ENCODE measurements at places on chromosomes 11 and 22. TPM values are rescaled to one million over a fixed set of nuclear protein-coding genes. Genes with fewer than 3 reads are reported as not detected.
A peak's percentile ranks its signal among the peaks of the same experiment; 100 is the strongest.

- H3K27me3 ChIP-seq: no peaks in the 10 kb centered on the region
- H3K4me1 ChIP-seq: peaks cover 90% of the 10 kb centered on the region
- peak overlapping the region; percentile 79 for H3K27ac ChIP-seq
- no peaks in the 10 kb centered on the region for H3K36me3 ChIP-seq
- H3K4me3 ChIP-seq: no peak overlapping the region
- peak; percentile 14 for DNase-seq
These were observed 14.3 kb downstream of the PACSIN2 start for GRCh38 chr22:43000441-43001175.

- H3K27me3 ChIP-seq: no peaks in the 10 kb centered on the region
- H3K4me3 ChIP-seq: no peak overlapping the region
- no peaks in the 10 kb centered on the region for H3K4me1 ChIP-seq
These were observed 19.0 kb downstream of the RNF214 start for GRCh38 chr11:117251506-117251905.

GRCh38 chr22:24049211-24049610 lies 38.1 kb downstream of the CABIN1 start:
- peaks cover 44% of the 10 kb centered on the region for H3K36me3 ChIP-seq
- H3K27me3 ChIP-seq: no peaks in the 10 kb centered on the region
- DNase-seq: no peak
- H3K4me3 ChIP-seq: no peak overlapping the region

GRCh38 chr22:39845529-39845928 lies 48.0 kb downstream of the ENTHD1 start:
- no peak overlapping the region for H3K27ac ChIP-seq
- no peaks in the 10 kb centered on the region for H3K36me3 ChIP-seq
- H3K27me3 ChIP-seq: no peaks in the 10 kb centered on the region
- H3K4me3 ChIP-seq: no peak overlapping the region

DNA sequence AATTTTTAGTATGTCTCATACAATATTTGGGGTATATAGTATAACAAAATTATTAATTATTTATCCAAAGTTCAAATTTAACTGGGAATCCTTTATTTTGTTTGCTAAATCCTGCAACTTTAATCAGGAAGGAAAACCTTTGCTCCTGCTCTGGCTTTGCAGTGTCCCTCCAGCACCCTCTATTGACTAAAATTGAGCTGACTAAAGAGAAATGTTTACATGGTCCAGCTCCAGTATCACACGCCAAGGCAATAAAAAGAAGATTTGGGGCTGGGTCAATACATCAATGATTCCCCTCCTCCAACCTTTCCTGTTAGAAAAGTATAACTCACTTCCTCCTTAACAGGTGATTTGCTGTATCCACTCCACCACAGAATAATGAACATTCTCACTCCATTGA lies 153.0 kb upstream of the LRRC4C start:
- H3K27me3 ChIP-seq: no peaks in the 10 kb centered on the region
- H3K27ac ChIP-seq: no peak overlapping the region
- H3K4me1 ChIP-seq: no peaks in the 10 kb centered on the region
- no peak for DNase-seq
- no peaks in the 10 kb centered on the region for H3K36me3 ChIP-seq

DNA sequence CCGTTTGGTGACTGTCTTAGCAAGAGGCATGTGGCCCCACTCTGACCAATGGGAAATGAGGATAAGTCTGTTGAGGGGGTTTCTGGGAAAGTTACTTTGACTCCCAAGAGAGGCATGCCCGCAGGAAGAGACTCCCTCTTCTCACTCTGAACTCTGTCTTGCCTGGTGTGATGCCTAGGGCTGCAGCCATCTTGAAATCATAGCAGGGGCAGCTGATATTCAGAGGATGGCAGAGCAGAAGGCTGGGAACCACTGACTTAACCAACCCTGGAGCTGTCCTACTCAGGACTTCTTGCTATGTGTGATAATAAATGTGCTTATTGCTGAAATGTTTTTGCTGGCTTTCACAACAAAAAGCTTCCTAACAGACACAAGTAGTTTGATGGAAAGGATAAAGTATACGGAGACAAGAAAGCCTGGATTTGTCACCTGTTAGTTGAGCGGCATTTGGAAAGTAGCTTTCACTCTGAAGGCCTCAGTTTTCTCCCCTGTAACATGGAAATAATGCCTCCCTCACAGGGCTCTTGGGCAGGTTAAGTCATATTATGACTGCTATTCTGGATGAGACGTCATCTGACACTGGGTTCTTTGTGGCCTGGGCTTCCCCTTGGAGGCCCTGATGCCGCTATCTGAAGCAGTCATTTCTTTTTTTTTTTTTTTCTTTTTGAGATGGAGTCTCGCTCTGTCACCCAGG lies 128.5 kb downstream of the CEP164 start:
- DNase-seq: no peak
- H3K27me3 ChIP-seq: no peaks in the 10 kb centered on the region
- no peaks in the 10 kb centered on the region for H3K4me1 ChIP-seq
- no peaks in the 10 kb centered on the region for H3K36me3 ChIP-seq

- H3K4me1 ChIP-seq: no peaks in the 10 kb centered on the region
- H3K4me3 ChIP-seq: no peak overlapping the region
- H3K36me3 ChIP-seq: no peaks in the 10 kb centered on the region
These were observed 124.2 kb upstream of the B3GAT1 start for GRCh38 chr11:134536219-134536618.

DNA sequence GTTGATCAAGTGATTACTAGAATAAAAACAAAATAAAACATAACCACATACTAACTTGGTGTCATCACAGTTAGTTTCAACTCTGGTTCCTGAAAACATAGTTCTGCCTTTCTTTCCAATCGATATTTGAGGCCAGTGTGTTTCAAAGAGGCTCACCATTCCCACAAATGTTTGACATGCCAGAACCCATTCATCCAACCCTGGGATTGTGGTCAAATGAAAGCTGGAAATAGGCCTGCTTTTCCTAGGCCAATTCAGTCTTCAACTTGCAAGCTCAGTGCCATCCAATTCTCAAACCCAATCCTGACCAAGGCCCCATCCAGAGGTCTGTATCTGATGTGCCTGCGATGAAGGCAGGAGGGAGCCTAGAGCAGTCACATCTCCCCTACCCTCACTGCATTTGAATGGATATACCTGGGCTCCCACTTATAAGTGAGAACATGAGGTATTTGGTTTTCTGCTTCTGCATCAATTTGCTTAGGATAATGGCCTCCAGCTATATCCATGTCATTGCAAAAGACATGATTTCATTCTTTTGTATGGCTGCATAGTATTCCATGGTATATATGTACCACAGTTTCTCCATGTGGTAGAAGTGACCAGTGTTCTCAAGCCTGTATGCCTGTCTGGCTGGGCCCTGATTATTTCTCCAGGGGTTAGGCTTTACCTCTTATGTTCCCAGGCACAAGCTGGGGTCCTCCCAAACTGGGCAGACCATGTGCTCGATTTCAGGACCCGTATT lies 143.2 kb downstream of the SWAP70 start:
- H3K4me1 ChIP-seq: peaks cover 11% of the 10 kb centered on the region
- no peak overlapping the region for H3K27ac ChIP-seq
- no peak overlapping the region for H3K4me3 ChIP-seq
- H3K36me3 ChIP-seq: no peaks in the 10 kb centered on the region
- DNase-seq: no peak

DNA sequence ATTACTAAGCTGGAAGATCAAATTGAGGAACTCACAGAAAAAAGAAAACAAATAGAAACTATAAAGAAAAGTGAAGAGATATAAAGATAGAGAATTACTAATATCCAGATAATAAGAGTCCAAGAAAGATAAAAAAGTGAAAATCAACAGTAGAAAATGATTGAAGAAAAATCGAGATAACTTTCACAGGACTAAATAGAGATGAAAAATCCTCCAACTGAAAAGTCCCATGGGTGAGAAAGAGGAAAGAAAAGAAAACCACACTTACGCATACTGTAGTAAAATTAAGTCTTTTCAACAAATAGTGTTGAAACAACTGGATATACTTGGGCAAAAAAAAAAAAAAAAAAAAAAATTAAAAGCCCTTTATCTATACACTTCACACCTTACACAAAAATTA lies 60.0 kb downstream of the ENTHD1 start:
- peaks cover 50% of the 10 kb centered on the region for H3K27me3 ChIP-seq
- no peak overlapping the region for H3K27ac ChIP-seq
- H3K36me3 ChIP-seq: no peaks in the 10 kb centered on the region

DNA sequence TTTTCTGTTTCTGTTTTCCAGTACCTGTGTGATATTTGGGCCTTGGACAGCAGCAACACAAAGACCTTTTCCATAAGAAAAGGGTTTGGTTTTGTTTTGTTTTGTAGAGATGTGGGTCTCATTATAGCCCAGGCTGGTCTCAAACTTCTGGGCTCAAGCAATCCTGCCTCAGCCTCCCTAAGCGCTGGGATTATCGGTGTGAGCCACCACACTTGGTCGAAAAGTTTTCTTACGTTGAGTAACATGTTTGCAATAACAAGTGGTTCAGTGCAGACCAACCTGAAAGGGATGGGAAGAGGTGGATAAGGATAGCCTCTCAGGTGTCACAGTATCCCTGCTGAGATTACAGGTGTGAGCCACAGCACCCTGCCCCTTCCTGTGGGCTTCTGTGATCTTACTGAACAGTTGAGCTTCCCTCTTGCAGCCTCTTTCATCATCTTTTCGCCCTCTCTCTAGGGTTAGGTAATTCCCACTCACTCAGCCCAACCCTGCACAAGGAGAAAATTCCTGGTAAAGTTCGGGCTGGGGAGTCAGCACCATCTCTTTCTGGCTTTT lies 3.5 kb upstream of the MRPL48 start:
- no peak for DNase-seq
- peak overlapping the region; percentile 71 for H3K27ac ChIP-seq
- H3K4me3 ChIP-seq: no peak overlapping the region
- H3K36me3 ChIP-seq: no peaks in the 10 kb centered on the region
- no peaks in the 10 kb centered on the region for H3K27me3 ChIP-seq
- H3K4me1 ChIP-seq: peaks cover 18% of the 10 kb centered on the region

DNA sequence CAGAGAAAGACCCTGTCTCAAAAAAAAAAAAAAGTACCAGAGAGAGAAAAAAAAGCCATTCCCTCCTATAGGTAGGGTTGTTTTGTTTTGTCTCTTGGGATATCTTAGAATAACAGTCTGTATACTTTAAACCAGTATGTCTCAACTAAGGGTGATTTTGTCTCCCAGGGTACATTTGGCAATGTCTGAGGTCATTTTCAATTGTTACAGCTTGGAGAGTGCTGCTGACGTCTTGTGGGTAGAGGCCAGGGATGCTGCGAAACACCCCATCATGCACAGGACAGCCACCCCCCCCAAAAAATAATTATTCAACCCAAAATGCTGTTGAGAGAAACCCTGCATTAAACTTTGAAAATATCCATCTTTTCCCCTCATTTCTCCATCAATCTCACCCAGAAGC lies 56.1 kb upstream of the CRTAM start:
- peaks cover 15% of the 10 kb centered on the region for H3K4me1 ChIP-seq
- no peak for DNase-seq
- H3K27ac ChIP-seq: no peak overlapping the region
- no peaks in the 10 kb centered on the region for H3K36me3 ChIP-seq
- H3K27me3 ChIP-seq: no peaks in the 10 kb centered on the region

DNA sequence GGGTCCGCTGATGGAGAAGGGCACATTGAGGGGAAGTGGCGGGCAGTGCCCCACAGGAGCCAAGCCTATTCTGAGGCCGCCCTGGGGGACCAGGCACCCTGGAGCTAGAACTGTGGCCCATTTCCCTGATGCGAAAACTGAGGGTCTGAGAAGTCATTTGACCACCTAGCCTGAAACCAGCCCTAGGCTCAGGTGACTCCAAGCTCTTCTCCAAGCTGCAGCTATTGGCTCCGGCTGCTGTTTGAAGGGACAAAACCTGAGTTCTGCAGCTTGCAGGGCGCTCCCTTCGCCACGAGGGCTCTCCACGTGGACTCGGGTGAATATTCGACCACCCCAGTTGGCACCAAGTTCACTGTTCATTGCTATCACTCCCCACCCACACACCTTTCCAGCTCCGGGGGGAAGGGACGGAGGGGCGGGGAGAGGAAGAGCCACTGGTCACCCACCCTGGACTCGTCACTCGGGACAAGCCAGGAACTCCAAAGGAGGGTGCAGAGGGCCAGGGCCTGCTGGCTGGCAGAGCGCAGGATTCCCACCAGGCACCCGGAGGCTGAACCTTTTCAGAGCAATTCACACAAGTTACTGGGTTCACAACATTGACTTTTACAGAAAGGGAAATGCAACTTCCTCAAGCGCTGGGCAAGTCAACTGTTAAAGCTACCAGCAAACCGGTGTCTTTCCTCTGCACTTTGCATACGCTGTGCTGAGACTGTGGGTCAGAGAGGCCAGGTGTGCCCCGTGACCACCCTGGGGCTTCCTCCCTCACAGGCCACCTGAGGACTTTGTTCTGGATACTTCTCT lies 1.1 kb upstream of the RAC2 start:
- H3K27me3 ChIP-seq: peaks cover 9% of the 10 kb centered on the region
- H3K4me3 ChIP-seq: no peak overlapping the region
- H3K36me3 ChIP-seq: no peaks in the 10 kb centered on the region

- H3K4me1 ChIP-seq: no peaks in the 10 kb centered on the region
- no peak for DNase-seq
- no peak overlapping the region for H3K27ac ChIP-seq
- H3K4me3 ChIP-seq: no peak overlapping the region
These were observed 89.6 kb downstream of the RASSF10 start for GRCh38 chr11:13098616-13099289.

DNA sequence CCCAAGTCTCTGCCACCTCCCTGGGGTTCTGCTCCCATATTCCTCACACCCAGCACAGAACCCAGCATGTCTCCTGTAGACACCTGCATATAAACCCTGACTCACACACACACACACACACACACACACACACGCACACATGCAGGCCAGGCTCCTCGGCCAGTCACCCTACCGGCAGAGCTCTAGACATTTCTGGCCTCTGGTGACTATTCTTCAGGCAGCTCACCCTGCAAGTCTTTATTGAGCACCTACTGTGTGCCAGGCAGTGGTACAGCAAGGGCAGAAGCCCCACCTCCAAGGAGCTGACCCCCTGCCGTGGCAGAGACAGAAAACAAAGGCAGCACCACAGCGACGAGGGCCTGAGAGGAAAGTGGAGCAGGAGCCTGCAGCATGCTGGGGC lies 50.3 kb downstream of the CDKN1C start:
- DNase-seq: no peak
- no peaks in the 10 kb centered on the region for H3K36me3 ChIP-seq
- H3K4me1 ChIP-seq: peaks cover 8% of the 10 kb centered on the region
- H3K4me3 ChIP-seq: no peak overlapping the region

GRCh38 chr11:34938611-34939010 lies 22.2 kb downstream of the PDHX start:
- no peaks in the 10 kb centered on the region for H3K4me1 ChIP-seq
- H3K36me3 ChIP-seq: no peaks in the 10 kb centered on the region
- H3K27ac ChIP-seq: no peak overlapping the region
- no peak overlapping the region for H3K4me3 ChIP-seq
- no peak for DNase-seq

The SLC1A2 gene
- total RNA-seq: 2.3 TPM

The KRTAP5-1 gene
- not detected for total RNA-seq

The DBX1 gene
- not detected for total RNA-seq

The H19 gene
- total RNA-seq: 2,588 TPM

The ROM1 gene
- total RNA-seq: 15.2 TPM

The APOBEC3B gene
- 2.3 TPM for total RNA-seq

The POU2AF2 gene
- total RNA-seq: not detected

The MUC6 gene
- not detected for total RNA-seq

The MPZL2 gene
- 14.9 TPM for total RNA-seq

The TLCD5 gene
- 36.9 TPM for total RNA-seq

The SF3A1 gene
- 88.1 TPM for total RNA-seq

The IGHMBP2 gene
- 21.0 TPM for total RNA-seq

All from adrenal gland (tissue), 19 donors.